Activated CD4-positive, CD25-positive, alpha-beta regulatory T cell treated with anti-CD3 and anti-CD28 coated beads, Interleukin-2, amount 50 U/mL, for 72 hours (primary cell): ENCODE measurements at places on chromosomes 5 and 9.

GRCh38 chr5:116660929-116661328 lies 86.3 kb upstream of the SEMA6A start:
- DNase-seq, result no peak

GRCh38 chr9:5560443-5561100 lies 50.2 kb downstream of the PDCD1LG2 start:
- DNase-seq, result no peak

- DNase-seq, result no peak
These were observed 524 bp downstream of the CCNB1 start for GRCh38 chr5:69167493-69167855.

GRCh38 chr5:110977915-110978314 lies 93.6 kb upstream of the TSLP start:
- DNase-seq, result no peak

DNA sequence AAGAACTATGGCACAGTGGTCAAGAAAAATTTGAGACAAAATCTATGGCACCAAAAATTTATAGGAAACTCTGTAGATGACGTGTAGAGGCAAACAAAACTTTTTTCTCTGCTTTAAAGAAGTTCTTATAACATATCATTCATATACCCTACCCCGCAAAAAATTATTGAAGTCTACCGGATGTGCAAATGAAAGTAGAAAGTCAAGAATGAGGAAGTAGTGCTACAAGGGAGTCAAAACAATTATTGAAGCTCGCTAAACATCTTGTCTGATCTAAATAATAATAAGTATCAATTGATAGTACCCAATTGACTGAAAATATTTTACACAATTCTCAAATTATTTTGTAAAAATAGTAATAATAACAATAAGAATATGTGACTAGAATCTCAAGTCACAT lies 398.5 kb downstream of the TAF11L14 start:
- DNase-seq, result no peak

- no peak for DNase-seq
These were observed 123.6 kb downstream of the ACTBL2 start for GRCh38 chr5:57358796-57359592.

GRCh38 chr9:70603020-70603411 lies 188.6 kb upstream of the KLF9 start:
- DNase-seq, result no peak

- no peak for DNase-seq
These were observed 69.9 kb downstream of the EHMT1 start for GRCh38 chr9:137688725-137689124.

DNA sequence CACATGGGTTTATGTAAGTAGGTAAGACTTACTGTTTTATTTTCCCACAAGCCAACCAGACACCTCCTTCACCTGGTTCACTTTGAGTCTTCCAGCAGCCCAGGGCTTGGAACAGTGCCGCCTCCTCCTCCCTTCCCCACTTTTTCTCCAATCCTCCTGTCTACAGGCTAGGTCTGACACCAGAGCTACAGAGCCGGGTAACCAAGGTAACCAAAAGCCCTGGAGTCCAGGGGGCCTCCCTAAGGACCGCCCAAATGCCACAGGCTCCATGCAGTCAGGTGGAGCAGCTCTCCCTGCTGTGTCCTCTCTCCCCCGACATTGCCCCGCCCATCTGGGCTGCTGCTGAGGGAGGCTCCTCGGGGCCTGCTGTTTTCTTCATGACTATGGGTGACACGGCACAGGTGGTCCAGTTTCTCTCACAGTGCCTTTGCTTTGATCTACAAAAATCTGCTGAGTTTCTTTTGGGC lies 138.0 kb upstream of the EFNA5 start:
- DNase-seq, result no peak

DNA sequence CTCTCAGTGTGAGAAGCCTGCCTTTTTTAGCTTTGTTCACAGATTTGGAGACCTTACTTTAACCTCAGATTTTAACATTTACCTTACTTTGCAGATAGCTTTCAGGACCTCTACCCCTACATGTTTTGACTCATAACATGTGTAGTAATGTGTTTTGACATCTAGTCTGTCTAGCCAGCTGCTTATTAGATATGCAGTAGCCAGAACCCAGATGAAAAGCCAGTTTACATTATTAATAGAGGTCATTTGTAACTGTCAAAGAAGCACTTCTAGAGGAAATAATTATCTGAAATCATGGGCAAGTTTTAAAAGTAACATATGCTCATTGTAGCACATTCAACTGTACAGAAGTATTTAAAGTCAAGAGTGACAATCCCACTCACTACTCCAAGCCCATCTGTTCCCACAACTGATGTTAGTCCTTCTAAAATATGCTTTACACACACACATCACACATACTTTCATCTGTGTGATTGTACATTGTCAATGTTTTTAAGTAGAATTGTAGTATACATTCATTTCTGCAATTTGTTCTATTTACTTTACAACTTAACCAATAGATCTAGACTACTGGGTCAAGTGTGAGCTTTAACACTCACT lies 71.8 kb upstream of the NIPAL4 start:
- DNase-seq, result no peak

GRCh38 chr9:6543204-6543603 lies 102.3 kb downstream of the GLDC start:
- DNase-seq, result no peak

- DNase-seq, result peak; percentile 17
These were observed 73.4 kb downstream of the ADAMTS2 start for GRCh38 chr5:179271821-179272325.

- DNase-seq, result no peak
These were observed 23.8 kb downstream of the HSDL2 start for GRCh38 chr9:112403614-112404201.

DNA sequence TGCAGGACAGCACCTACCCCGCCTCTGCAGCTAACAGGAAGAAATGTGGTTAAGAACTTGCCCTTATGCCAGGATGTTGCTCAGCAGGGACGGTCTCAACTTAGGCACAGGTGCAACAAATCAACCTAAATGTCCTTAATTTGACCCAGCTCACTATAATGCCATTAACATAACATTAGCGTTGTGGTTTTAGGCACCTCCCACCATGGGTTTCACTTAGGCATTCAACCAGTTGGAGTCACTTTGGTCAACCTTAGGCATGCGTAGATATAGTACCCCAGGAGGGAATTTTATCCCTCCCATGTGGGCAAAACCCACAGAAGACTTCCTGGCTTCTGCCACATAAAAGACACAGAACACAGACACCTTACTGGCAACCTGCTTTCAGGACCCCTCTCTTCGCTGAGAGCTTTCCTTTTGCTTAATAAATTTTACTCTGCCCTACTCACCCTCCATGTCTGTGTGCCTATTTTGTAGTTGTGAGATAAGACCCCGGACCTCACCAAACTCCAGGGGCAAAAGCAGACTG lies 8.7 kb upstream of the ERAP1 start:
- DNase-seq, result peak; percentile 37

- DNase-seq, result no peak
These were observed 521.3 kb downstream of the KCTD16 start for GRCh38 chr5:144691936-144692335.

DNA sequence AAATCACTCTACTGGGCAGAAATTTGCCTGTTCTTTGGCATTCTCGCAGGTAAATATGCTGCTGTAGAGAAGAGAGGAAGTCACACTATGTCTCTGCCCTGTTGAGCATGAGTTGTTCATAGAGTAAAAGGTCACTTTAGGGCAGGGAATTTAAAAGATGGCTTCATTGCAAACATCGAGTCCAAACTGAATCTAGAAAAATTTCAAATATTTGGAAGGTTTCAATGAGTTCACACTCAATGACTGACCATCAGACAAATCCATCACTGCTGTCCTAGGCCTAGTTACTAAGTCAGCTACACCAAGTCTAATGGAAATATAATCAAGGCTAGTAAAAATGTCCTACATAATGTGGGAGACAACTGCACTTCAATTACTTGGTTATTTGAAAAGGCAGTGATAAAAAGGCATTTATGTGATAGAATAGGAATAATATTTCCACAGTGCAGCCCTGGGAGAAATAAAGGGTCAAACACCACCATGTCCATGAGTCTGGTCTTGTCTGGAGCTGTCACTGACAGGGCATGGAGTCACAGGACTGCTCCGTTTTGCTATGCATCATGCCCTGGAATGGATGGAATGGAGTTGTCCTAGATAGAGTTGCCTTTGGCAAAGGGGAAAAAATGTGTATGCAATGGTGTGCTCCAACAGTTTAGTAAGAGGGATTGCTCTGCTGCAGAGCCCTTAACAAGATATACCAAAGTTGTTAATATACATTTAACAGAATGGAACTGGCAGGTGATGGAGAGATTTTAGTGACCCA lies 218.5 kb upstream of the DAPK1 start:
- no peak for DNase-seq

- no peak for DNase-seq
These were observed 202.9 kb downstream of the NR2F1-AS1 start for GRCh38 chr5:93378073-93378472.
